ENCODE measurements at places on chromosomes 7 and 10.

DNA sequence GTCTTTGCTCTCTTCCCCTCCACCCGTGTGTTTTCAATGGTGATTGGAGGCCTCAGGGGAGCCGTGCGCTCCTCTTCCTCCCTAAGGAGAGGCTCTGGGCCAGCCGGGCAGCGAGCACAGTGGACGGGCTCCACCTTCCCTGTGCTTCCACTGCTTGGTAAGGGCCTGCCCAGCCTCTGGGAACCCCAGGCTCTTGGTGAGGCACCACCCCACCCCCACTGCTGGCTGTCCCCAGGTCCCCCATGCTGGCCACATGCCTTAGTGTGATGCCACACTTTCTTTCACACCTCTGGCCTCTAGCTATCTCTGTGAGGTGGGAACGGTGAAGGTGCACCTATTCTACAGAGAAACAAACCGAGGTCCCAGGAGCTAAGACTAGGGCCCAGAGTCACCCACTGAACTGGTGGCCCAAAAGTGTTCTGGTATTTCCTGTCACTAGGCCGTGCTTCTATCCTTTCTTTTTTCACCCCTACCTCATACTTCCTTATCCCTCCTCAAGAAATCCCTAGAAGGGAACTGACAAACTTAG lies 53.3 kb downstream of the UNC5B start:
- no peak for DNase-seq

- no peak for DNase-seq
Observed at GRCh38 chr7:29236649-29237048, 42.1 kb downstream of the CHN2 start.

DNA sequence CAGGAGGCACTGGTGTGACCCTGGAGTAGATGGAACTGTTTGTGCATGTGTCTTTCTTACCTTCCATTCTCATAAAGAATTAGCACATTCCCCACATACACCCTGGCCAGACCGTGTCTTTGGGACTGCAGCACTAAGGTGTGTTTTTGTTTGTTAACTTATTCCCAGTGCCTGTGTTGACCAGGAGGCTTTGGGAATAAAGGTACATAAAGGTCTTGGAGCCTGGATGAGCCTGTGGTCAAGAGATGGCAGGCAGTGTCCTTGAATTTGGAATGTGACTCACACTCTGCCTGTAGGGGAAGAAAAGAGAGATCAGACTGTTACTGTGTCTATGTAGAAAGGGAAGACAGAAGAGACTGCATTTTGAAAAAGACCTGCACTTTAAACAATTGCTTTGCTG lies 137.6 kb downstream of the LYZL1 start:
- DNase-seq: no peak

GRCh38 chr7:5421714-5422395 lies 1.8 kb downstream of the TNRC18 start:
- DNase-seq: peak; percentile 70

- DNase-seq: no peak
Observed at GRCh38 chr10:23190872-23191763, 994 bp upstream of the PTF1A start.

- no peak for DNase-seq
Observed at GRCh38 chr10:81027223-81027622, 489.5 kb downstream of the SH2D4B start.

Measured in fibroblast of pulmonary artery (primary cell).